ENCODE measurements at places on chromosomes 5 and 9.

GRCh38 chr9:92151691-92152393 is 36.6 kb upstream of the SPTLC1 start:
- no peak overlapping the region for H3K4me3 ChIP-seq
- no peak for DNase-seq
- no peaks in the 10 kb centered on the region for H3K27me3 ChIP-seq
- H3K4me1 ChIP-seq, result peaks cover 14% of the 10 kb centered on the region

DNA sequence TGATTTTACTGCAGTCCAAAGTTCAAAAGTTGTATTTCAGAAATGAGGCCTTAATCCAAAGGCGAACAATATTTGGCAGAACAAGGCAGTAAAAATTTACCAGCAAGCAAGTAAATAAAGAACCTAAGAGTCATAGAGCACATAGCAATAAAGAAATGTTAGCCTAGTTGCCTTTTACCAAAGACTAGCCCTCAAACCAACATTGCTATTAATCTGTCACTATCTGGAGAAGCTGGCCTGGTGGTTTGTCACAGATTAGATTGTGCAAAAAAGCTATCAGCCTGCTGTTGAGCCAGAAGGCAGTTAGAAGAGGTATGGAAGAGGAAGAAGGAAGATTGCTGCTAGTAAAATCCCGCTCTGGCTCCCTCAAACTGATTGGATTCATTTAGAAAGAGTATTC is 304.7 kb upstream of the KLF4 start:
- H3K27ac ChIP-seq, result no peak overlapping the region
- DNase-seq, result no peak
- H3K36me3 ChIP-seq, result no peaks in the 10 kb centered on the region
- no peaks in the 10 kb centered on the region for H3K27me3 ChIP-seq
- H3K4me3 ChIP-seq, result no peak overlapping the region

- DNase-seq, result no peak
- H3K4me3 ChIP-seq, result no peak overlapping the region
Observed at GRCh38 chr9:118422508-118422907, 718.3 kb downstream of the TLR4 start.

- DNase-seq, result no peak
- no peak overlapping the region for H3K4me3 ChIP-seq
- H3K27ac ChIP-seq, result no peak overlapping the region
- peaks cover 5% of the 10 kb centered on the region for H3K4me1 ChIP-seq
- no peaks in the 10 kb centered on the region for H3K36me3 ChIP-seq
Observed at GRCh38 chr5:69450116-69450515, 35.2 kb downstream of the MARVELD2 start.

DNA sequence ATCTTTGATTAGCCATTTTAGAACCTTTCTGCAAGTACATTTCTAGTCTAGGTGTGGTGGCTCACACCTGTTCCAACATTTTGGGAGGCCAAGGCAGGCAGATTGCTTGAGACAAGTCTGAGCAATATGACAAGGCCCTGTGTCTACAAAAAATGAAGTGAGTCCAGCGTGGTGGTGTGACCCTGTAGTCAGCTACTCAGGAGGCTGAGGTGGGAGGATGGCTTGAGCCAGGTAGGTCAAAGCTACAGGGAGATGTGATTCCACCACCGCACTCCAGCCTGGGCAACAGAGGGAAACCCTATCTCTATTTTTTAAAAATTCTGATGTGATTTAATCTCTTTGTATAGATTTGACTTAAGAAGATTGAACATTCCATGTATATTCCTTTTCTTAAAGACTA is 95.7 kb upstream of the FAM120A start:
- H3K27me3 ChIP-seq, result no peaks in the 10 kb centered on the region
- H3K27ac ChIP-seq, result no peak overlapping the region
- H3K36me3 ChIP-seq, result no peaks in the 10 kb centered on the region
- no peaks in the 10 kb centered on the region for H3K4me1 ChIP-seq
- DNase-seq, result no peak

DNA sequence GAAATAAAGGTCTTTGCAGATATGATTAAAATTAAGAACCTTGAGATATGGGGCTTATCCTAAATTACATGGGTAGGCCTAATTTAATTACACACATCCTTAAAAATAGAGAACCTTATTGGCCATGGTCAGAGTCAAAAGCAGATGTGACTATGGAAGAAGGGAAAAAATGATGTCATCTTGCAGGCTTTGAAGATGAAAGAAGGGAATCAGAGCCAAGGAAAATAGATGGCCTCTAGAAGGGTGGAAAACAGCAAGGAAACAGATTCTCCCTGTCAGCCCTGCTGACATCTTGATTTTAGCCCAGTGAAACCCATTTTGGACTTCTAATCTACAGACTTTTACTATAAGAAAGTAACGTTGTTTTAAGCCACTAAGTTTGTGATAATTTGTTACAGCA is 37.6 kb upstream of the KCNN2 start:
- H3K4me1 ChIP-seq, result no peaks in the 10 kb centered on the region
- no peak overlapping the region for H3K4me3 ChIP-seq
- H3K36me3 ChIP-seq, result no peaks in the 10 kb centered on the region
- DNase-seq, result no peak
- H3K27me3 ChIP-seq, result no peaks in the 10 kb centered on the region

DNA sequence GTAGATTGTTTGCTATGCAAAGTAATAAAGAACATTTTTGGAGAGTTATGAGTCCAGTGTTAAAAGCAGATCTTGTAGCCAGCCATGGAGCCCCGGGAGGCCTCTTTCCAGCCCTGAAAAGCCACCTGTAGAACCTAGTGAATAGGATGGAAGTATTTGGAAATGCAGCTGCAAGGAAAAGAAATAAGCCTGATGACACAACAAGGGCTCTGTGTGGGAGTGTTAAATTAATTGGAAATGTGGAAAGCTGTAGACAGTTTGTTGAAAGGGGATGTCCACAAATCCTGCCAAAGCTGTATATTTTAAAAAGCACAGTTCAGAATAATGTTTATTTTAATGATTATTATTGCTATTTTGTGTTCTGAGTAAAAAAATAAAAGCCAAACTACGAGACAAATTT is 152.5 kb upstream of the GHR start:
- H3K27ac ChIP-seq, result no peak overlapping the region
- H3K27me3 ChIP-seq, result no peaks in the 10 kb centered on the region

- DNase-seq, result peak; percentile 73
- H3K36me3 ChIP-seq, result no peaks in the 10 kb centered on the region
- peaks cover 19% of the 10 kb centered on the region for H3K4me1 ChIP-seq
Observed at GRCh38 chr9:37466037-37466709, 923 bp upstream of the ZBTB5 start.

- H3K4me1 ChIP-seq, result no peaks in the 10 kb centered on the region
- H3K4me3 ChIP-seq, result no peak overlapping the region
- no peaks in the 10 kb centered on the region for H3K27me3 ChIP-seq
- DNase-seq, result no peak
- no peak overlapping the region for H3K27ac ChIP-seq
Observed at GRCh38 chr5:15539951-15540350, 40.0 kb downstream of the FBXL7 start.

DNA sequence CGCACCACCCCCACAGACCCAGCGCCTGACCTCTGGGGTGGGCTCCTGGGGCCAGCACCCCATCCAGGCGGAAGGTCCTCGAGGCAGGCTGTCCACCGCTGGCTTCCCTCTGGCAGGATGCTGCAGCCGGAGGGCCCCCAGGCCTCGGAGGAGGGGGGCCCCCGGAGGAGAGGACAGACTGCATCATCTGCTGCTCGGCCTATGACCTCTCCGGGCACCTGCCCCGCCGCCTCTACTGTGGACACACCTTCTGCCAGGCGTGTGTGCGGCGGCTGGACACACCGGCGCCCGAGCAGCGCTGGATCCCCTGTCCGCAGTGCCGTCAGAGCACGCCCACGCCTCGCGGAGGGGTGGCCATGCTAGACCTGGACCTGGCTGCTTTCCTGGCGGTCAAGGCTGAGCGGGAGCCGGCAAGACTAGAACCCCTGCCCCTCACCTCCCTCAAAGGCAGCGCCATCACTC is 1.2 kb downstream of the RNF224 start:
- H3K36me3 ChIP-seq, result no peaks in the 10 kb centered on the region
- H3K27ac ChIP-seq, result no peak overlapping the region
- H3K4me3 ChIP-seq, result no peak overlapping the region
- DNase-seq, result peak; percentile 83
- peaks cover 22% of the 10 kb centered on the region for H3K4me1 ChIP-seq

- H3K27me3 ChIP-seq, result no peaks in the 10 kb centered on the region
- H3K27ac ChIP-seq, result no peak overlapping the region
- DNase-seq, result no peak
- no peak overlapping the region for H3K4me3 ChIP-seq
- no peaks in the 10 kb centered on the region for H3K4me1 ChIP-seq
Observed at GRCh38 chr5:20230010-20230409, 242.0 kb upstream of the CDH18 start.

GRCh38 chr9:33263131-33264002 is 1.1 kb downstream of the BAG1 start:
- H3K4me1 ChIP-seq, result peaks cover 25% of the 10 kb centered on the region
- peak overlapping the region; percentile 83 for H3K4me3 ChIP-seq
- H3K36me3 ChIP-seq, result peaks cover 56% of the 10 kb centered on the region
- H3K27ac ChIP-seq, result peak overlapping the region; percentile 95

- no peaks in the 10 kb centered on the region for H3K4me1 ChIP-seq
- H3K36me3 ChIP-seq, result no peaks in the 10 kb centered on the region
- no peak overlapping the region for H3K27ac ChIP-seq
- H3K27me3 ChIP-seq, result no peaks in the 10 kb centered on the region
- DNase-seq, result no peak
Observed at GRCh38 chr5:107294211-107294550, 376.6 kb downstream of the EFNA5 start.

GRCh38 chr9:110809038-110809595 is 140.5 kb downstream of the MUSK start:
- DNase-seq, result no peak
- H3K4me1 ChIP-seq, result no peaks in the 10 kb centered on the region
- H3K4me3 ChIP-seq, result no peak overlapping the region

DNA sequence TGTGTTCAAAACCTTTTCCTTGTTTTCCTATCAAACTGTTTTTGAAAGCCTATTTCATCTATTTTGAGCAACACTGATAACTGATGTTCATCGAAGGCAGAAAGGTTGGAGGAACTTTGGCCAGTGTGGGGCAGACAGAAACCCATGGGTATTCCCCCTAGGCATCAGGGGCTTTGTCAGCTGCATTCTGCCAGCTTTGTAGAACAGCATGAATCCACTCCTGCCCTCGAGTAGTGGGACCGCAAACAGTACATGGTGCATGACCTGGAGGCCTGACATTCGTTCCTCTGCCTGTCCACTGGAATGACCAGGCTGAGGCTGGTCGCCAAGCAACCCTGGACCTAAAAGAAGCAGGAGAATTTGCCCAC is 22.7 kb downstream of the ARHGAP26 start:
- H3K27me3 ChIP-seq, result no peaks in the 10 kb centered on the region
- no peak for DNase-seq
- H3K27ac ChIP-seq, result no peak overlapping the region
- H3K4me1 ChIP-seq, result peaks cover 25% of the 10 kb centered on the region
- H3K36me3 ChIP-seq, result no peaks in the 10 kb centered on the region
